ENCODE measurements at places on chromosomes 12 and 14. TPM values are rescaled to one million over a fixed set of nuclear protein-coding genes. Genes with fewer than 3 reads are reported as not detected.

- DNase-seq, result peak; percentile 66
Measured at GRCh38 chr12:3273409-3273853, 196.3 kb downstream of the TSPAN9 start.

DNA sequence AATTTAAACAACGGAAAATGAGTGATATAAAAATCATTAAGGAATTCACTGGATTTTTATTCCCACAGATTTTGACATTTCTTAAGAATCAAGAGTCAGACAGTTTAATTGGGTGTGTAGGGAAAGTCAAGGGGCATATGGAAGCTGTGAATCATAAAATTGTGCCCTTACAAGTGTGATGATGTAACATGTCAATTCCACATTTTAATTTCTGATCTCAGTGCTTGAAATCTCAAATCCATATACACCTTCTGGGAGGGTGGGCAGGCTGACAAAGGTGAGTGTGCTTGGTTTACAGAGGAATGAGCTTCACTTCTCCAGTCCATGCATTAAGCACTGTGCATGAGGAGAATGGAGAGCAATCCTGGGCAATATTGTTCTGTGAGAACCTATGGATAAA lies 1.0 kb upstream of the KRT6A start:
- DNase-seq, result no peak

GRCh38 chr12:120249875-120250795 lies 15.4 kb downstream of the PXN start:
- DNase-seq, result no peak

- no peak for DNase-seq
Measured at GRCh38 chr12:131557078-131557709, 153.7 kb upstream of the SFSWAP start.

DNA sequence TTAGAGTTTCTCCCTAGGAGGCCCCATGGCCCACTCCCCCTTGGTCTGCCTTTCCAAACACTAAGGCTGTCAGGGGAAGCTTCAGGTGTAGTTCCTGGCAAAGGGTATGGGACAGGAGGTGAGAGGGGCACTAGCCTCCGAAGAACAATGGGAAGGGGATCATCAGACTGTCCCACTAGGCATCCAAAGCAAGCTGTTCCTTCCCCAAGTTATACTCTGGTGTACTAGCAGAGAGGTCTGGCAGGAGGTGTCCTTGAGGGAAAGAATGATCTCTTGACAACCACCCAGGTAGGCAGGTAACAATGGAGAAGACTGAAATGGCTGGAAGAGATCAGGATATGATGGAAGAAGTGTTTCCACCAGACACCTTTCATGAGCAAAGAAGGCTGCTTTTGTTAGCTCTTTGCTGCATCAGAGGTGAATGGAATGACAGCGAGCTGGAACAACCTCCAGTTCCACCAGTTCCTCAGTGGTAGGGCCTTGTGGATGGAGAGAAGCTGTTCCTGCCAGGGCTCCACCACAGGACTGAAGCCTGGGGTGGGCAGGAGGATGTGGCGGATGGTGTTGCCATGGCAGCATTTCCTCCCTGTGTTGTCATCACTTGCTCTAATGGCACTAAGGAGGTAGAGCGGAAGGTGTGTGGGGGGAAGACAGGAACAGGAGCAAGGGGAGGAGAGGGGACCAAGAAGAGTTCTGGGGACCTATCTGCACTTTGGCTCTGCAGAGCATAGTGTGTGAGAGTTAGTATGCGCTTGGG lies 2.3 kb upstream of the AGAP2 start:
- peak; percentile 73 for DNase-seq

- no peak for DNase-seq
Measured at GRCh38 chr12:109949089-109949488, 47.1 kb downstream of the GIT2 start.

GRCh38 chr14:54877015-54877702 lies 25.5 kb downstream of the GCH1 start:
- no peak for DNase-seq

- DNase-seq, result no peak
Measured at GRCh38 chr12:55448825-55449224, 4.9 kb downstream of the OR6C2 start.

The LTBR gene
- 84.7 TPM for total RNA-seq

The FOXG1 gene
- total RNA-seq, result not detected

The PPFIA2 gene
- total RNA-seq, result 1.8 TPM
